ENCODE measurements at places on chromosomes 12 and 14.

DNA sequence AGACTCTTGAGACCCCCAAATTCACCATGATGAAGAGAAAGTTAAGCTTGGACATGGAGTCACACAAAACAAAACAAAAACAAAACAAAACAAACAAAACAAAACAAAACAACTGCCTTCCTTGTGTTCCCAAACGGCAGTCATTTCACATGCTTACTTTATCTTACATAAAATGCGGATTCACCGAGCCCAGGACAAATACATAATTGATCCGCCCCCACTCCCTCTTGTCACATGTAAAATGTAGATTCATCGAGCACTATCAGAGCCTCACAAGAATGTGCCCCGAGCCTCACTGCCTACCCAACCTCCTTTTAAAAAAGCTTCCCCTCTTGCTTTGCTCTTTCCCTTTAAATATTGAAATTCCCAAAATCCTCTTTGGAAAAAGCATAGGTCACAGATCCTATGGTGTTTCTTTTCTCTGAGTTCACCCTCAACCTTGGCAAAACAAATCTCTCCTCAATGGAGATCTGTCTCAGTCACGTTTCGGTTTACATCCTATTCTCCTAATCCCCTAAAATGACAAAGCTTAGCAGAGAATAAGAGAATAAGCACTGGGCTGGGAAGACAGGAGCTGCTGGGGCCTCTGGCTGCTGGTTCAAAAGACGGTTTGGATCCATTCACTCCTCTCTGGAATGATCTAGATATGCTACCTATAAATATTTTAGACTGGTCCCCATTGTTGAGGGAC is 83.7 kb downstream of the NINJ2 start:
- DNase-seq, result no peak

- DNase-seq, result peak; percentile 90
Measured at GRCh38 chr12:1804545-1805332, 15.6 kb upstream of the LRTM2 start.

- DNase-seq, result no peak
Measured at GRCh38 chr12:26239122-26239851, 43.9 kb downstream of the SSPN start.

GRCh38 chr14:103542605-103543088 is 13.7 kb downstream of the TRMT61A start:
- no peak for DNase-seq

GRCh38 chr12:130640496-130640895 is 75.6 kb downstream of the RIMBP2 start:
- DNase-seq, result no peak

GRCh38 chr12:67764055-67764454 is 115.5 kb downstream of the DYRK2 start:
- DNase-seq, result no peak

DNA sequence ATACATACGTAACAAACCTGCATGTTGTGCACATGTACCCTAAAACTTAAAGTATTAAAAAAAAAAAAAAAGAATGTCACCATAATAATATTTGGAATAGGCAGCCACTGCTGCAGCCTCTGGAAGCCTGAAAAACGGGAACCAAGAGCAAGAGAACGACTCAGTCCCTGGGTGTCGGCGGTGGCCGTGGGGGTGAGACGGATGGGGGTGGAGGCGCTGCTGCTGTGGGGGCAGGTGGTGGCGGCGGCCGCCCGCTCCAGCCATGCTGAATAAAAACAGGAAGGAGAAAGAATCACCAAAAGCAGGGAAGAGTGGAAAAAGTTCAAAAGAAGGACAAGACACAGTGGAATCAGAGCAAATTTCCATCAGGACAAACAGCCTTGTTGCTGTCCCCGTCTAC is 46.9 kb downstream of the ZFYVE21 start:
- DNase-seq, result no peak

DNA sequence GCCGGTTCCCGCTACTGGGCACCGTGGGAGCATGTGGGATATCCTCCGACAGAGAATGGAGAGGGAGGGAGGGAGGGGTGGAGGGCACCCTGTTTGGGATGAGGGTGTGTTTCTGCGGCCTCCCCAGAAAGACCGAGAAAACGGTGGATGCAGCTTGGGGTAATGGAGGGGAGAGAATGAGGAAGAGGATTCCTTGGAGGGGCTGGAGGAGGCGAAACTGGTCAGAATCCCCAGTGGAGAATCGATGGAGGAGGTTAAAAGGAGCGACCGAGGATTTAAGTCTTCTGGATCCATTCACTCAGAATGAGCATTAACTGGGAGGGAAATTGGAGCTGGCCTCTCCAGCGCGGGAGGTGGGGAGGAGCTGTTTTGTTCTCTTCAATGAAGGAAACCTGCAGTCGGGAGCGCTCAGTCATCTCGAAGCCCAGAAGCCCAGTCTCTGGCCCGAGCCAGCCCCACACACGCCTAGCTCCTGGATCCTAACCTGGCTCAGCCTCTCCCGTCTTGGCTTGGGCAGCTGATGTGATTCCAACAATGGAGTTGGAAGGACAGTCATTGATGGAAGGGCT is 581 bp downstream of the ARG2 start:
- no peak for DNase-seq

DNA sequence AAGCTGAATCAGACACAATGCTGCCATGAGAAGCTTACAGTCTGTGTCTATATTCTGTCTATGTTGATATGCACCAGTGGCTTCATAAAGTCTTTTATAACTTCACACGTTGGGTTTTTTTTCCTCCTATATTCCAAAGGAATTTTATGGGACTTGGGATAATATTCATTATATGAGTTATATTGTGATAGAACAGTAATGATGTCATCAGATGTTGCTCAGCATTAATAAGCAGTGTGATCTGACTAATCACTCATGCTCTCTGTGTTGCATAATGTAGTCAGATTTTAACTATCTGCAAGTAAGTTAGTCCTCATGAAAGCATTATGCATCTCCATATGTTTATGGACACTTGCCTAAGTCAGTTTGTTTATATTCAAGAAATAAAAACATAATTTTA is 159.6 kb downstream of the PLCZ1 start:
- no peak for DNase-seq

GRCh38 chr12:93950311-93950710 is 198.1 kb upstream of the PLXNC1 start:
- no peak for DNase-seq

DNA sequence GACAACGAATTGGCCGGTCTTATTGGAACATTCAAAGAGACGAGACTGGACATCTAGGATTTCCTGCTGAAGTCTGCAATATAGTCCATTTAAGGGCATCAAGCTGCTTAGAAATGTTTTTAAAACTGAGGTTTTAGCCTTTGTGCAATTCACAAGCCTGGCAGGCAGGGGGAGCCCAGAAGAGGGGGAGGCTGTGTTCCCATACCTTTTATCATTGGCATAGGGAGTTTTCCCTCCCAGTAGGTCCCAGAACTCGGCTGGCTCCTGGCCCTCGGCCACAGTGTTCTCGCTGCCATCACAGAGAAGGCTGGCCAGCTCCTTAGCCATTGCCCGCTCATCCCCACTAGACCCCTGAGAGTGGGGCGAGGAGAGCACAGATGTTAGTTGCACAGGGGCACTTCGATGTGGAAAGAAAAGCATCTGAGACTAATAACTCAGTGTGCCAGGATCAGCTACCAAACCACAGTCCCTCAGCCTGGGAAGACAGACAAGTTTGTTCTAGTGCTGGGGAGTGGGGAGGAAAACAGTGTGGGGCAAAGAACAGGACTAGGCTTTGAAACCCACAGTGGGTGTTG is 15.1 kb downstream of the AVIL start:
- peak; percentile 42 for DNase-seq

- no peak for DNase-seq
Measured at GRCh38 chr14:96252999-96253539, 2.9 kb upstream of the BDKRB1 start.

DNA sequence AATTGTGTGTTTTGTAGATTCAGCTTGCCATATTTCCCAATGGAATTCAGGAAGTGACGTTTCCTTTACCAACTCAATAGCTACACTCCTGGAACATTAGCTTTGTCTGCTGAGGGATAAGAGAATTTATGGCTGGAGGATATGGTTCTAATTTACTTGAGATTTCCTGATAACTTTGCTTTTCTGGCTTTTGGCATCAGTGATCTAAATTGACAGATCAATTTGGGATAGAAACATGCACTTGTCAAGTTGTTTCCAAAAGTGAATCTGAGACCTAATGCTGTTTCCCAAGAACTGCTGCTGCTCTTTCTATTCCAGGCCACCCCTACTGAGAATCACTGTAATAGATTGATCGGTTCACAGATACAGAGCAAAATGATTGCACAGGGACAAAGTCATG is 43.2 kb downstream of the MGAT4C start:
- no peak for DNase-seq

GRCh38 chr14:63475761-63476160 is 67.4 kb downstream of the PPP2R5E start:
- no peak for DNase-seq

DNA sequence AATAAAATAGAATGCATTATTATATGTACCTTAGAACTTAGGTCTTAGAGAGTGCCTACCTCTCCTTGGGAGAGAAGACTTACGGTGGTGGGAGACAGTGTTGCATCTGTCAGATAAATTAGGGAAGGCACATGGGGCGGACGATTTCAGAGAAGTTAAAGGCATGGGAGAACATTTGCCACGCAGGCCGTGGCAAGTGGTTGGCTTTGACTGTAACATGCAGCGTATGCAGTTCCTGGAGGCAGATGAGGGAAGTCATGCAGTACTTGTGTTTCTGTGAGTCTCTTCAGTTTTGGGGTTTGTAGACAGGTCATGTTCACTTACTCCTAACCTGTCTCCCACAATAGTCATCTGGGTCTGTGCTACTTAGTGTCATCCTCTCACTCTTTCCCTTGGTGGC is 43.6 kb downstream of the ETV6 start:
- DNase-seq, result no peak

GRCh38 chr12:113860950-113861349 is 105.2 kb downstream of the RBM19 start:
- DNase-seq, result no peak

DNA sequence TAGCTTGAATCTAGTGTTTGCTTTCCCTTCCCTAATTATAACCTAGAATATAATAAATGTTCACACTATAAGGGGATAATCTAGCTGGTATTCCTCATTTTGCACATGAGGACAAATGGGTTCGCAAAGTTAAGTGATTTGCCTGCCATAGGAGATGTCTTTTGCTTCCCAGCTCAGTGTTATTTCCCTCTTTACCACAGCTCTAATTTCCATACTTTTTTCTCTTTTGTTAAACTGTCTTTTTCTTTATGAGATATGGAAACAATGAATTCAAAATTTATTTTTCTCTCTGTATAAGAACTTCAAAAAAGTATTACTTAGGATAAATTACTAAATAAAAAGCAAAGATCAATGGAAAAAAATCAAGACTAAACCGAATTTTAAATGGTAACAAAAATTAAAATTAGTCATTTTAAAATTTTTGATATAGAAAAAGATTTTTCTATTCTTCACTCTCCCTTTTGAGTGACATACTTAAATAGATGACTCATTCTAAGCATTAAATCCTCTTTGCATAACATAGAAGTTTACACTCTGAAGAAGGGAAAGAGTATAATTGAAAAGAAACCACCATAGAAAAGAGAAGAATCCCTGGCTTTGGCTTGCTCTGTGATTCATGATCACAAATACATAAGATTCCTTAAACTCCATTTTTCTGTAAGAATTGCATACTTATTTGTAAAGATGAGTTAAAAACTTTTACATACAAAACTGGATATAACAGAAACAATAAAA is 97.3 kb downstream of the INSM2 start:
- DNase-seq, result no peak

DNA sequence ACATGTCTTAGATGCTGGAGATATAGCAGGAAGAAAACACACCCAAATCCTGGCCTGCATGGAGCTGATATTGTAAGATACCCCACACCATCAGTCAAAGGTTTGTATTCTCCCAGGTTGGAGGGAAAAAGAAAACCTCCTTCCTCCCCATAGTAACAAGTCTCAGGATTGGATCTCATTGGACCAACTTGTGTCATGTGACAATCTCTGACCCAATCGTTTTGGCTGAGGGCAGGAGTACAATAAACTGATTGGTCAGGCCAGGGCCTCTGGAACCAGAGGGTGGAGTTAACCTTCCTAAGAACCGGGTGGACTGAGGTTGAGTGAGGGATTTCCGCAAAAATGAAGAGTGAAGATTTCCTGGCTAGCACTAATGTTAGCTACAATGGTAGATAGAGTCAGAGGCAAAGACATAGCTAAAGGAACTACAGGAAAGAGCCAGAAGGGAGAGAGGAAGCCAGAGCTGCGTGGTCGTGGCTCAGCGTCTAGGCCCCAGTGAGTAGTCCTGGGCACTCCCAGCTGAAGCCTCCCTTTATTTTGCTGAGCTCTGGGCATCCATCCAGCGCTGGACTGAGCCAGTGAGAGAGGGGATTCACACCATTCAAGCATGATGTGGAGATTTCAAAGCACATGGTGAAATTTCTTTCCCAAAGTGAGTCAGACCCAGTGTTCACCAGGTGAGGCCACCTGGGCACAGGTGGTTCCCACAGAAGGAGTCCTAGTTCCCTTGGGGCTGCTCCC is 219.9 kb downstream of the AACS start:
- no peak for DNase-seq

GRCh38 chr12:105676694-105677093 is 346.2 kb downstream of the C12orf75 start:
- DNase-seq, result no peak

GRCh38 chr12:122423258-122424165 is 1.0 kb upstream of the CLIP1 start:
- no peak for DNase-seq

GRCh38 chr12:77599782-77600467 is 230.8 kb upstream of the NAV3 start:
- DNase-seq, result no peak

- DNase-seq, result peak; percentile 27
Measured at GRCh38 chr14:70881549-70882177, 25.6 kb upstream of the PCNX1 start.

GRCh38 chr12:87988534-87988933 is 40.7 kb downstream of the C12orf50 start:
- no peak for DNase-seq

DNA sequence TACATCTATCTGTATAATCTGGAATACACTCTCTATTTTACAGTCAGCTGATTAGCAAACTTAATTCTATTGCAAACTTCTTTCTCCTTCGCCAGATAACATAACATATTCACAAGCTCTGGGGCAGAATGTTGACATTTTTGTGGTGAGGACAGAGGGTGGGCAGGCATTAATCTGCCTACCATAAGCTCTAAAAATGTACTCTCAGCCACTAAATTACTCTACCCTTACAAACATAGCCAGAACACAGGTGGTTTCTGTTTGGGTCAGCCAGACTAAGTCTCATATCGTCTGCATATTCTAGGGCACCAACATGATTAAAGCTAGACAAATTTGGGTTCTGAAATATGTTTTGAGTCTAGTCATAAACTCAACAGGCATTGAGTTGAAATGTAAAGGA is 90.1 kb downstream of the SLC6A15 start:
- DNase-seq, result no peak

GRCh38 chr12:23767834-23768233 is 181.6 kb downstream of the SOX5 start:
- DNase-seq, result no peak

DNA sequence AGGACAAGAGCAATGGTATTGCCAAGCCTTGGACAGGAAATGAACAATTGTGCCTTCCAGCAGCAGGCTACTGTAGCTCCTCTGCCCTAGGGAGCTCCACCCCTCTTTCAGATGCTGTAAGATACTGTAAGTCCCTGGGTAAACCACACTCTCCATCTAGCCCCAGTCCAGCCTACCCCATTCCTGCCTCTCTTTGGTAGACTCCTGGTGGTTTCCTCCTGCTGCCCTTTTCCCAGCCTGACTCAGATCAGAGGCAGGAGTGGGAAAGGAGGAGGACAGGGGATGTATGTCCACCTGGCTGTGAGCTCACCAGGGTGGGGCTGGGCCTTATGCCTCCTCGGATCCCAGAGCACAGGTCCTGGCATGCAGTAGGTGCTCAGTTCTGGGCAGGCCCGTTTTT is 174.6 kb downstream of the ESRRB start:
- DNase-seq, result no peak

- no peak for DNase-seq
Measured at GRCh38 chr14:51972566-51972965, 16.8 kb upstream of the RTRAF start.
